ENCODE measurements at places on chromosomes 4 and X.
A peak's percentile ranks its signal among the peaks of the same experiment; 100 is the strongest.

DNA sequence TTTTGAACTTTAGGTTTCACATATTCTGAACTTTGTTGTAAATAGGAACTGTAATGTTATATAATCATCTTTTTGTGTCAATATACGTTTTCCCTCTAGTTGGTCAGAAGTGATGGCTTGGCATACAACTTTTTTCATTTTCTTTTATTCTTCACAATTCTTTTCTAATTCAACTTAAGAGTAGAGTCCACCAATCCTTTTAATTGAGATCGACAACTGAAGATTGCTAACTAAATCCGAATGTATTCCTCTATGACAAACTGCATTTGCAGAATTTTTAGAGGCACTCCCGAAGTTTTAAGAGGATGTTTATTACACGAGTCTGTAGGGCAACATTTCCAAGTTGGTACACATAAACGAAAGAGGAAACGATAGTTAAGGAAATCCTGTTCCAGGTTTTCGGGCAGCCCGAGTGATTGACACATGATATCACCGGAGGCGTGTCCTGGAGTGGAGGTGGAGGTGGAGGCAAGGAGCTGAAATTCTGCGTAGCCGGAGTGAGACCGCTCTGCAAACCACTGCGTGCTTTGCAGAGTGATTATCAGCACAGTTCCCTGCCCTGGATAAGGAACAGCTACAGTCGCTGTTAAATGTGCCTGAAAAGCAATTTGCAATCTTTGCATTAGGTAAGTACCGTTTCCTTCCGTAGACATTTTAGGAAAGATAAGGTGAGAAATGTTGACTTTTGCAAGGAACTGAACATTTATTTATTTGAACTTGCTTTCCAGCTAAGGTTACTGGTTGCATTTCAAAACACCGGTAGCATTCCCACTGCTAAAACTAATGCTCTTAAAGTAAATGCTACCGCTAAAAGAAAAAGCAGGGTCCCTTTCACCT is at the start of gene SPRY1:
TSS of gene SPRY1 (plus strand) at position 489 of the 837 bp plus-strand sequence. CDS start 4,797 bp downstream, outside the sequence.
- peak; percentile 78 for DNase-seq

DNA sequence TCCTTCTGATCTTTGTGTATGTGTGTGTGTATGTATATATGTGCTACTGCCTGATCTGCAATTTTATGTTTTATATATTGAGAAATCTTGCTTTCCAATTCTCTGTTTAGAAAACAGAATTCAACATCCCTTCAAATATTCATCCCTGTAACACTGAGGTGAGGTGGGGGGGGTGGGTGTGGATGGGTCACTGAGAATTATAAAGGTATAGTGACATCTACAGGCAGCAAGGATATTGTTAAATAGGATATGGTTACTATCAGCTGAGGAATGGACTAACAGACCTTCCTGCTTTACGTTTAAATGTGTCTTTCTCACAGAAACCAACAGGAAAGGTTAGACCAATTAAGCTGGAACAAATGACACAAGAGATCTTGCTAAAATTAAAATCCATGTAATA is 19.0 kb upstream of the MAGEB2 start:
- DNase-seq = no peak

GRCh38 chr4:3491681-3492405 is 28.7 kb downstream of the DOK7 start:
- no peak for DNase-seq

DNA sequence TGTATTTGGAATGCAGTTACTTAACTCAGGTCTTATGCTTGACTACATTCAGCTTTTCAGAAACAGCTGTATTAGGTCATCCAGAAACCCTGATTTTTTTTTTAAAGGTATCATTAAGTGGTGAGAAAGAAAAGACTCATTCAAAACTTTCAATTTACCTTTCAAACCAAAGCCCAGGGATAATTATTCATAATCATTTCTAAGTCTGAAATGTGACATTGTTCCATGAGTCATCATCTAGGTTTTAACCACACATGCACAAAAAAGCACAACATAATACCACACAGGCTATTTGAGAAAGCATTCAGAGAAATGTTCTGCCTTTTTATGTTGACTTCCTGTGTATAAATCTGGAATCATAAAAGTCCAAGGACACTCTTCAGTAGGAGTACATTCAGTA is 288.2 kb downstream of the IL1RAPL2 start:
- no peak for DNase-seq

DNA sequence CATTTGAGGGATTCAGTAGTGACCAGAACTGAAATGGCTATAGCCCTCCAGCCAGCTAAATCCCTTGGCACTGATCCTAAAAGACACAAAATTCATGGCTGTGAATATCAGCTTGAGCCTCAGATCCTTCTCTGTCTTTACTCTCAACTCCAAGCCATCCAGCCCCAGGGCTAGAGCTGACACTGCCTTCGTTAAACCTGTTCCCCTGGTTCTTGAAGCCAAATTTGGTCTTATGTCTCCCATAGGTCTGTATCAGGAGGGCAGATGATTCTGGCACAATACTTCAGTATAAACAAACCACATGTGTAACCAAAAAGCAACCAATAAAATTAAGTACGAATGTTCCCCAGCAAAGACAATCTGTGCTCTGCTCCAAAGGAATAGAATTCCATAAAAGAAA is 78.0 kb downstream of the ANOS1 start:
- no peak for DNase-seq

DNA sequence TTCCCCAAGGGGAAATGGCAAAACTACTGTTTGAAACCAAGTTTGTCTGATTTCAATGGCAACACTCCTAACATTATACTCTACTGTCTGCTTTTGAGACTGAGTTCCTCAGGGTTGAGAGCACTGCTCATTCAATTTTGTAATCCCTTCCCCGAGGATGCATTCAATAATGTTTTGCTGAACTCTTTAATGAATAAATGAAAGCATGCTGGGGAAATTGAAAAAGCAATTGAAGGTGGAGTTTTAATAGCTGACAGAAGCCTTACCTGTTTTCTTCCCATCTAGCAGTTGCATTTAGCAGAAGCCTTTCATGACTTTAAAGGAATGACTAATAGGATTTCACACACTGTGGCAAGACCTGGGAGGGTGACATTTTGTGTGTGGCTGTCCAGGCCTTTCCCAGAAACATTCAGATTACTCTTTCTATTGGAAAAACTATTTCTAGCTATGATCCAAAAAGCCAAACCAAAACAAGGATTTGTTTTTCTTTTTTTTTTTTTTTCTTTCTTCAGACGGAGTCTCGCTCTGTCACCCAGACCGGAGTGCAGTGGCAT is 45.1 kb downstream of the DTHD1 start:
- DNase-seq = no peak

GRCh38 chrX:4268676-4269075 is 555.2 kb upstream of the PRKX start:
- DNase-seq = no peak

DNA sequence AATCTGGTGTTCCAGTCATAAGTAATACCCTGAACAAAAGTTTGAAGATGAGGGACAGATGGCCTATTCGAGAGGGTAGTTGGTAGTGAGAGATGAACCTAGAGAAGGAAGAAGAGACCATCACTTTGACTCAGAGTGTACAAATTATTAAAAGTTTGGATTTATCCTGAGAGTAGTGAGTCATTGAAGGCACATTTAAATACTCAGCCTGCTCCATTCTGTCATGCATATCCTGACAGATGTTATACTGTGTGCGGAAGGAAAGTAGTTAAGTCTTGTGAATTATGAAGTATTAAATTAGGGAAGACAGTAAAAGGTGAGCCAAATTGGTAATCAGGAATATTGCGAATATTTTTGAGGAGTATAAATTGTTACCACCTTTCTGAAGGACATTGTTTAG is 93.1 kb downstream of the KLHL34 start:
- DNase-seq = no peak

DNA sequence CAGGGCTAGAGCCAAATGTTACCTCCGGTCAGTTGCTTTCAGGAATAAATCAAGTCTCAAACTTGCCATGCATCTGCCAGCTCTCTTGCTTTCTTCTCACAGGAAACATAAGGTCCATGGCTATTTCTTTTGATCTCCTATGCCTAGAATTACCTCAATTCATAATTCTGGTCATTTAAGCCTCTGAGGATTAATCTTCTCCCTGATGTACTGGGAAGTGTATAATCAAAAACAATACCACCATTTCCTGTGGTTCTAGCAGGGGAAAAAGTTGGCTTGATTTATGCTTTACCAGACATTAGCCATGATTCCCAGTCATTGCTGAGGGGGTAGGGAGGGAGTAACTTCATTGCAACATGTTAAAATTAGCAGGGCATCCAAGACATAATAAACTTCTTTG is 268.7 kb upstream of the EMCN start:
- DNase-seq = no peak

GRCh38 chr4:26788341-26788733 is 72.3 kb upstream of the STIM2 start:
- no peak for DNase-seq

GRCh38 chr4:2792711-2793585 is at the start of gene SH3BP2:
TSS of gene SH3BP2 (plus strand) at chr4:2793085. CDS start at chr4:2820618, 27,533 bp downstream.
- peak; percentile 69 for DNase-seq

DNA sequence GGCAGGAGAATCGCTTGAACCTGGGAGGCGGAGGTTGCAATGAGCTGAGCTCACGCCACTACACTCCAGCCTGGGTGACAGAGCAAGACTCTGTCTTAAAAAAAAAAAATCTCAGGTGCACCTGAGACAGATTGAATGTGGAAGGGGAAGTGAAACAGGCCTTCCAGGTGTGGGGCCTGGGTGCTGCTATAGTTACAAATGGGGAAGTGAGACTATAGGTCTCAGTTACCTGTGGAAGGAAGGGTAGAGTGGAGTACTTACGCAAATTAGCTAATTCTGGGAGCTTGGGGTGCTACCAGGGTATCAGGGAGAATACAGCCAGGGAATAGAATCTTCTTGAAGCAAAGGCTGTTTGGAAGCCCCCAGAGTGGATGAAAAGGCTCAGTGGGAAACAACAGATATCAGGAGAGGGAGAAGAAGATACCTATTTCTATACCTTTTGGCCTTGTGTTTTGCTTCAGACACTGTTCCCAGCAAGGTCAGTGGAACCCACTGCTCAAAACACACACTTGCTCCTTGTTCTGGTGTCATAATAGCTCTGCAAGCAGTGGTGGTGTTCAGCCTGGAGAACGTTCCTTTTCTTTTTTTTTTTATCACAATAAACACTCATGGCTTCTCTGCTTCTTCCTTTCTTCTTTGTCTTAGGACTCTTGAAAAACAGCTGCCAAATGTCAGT is 7.0 kb downstream of the CD38 start:
- DNase-seq = no peak

DNA sequence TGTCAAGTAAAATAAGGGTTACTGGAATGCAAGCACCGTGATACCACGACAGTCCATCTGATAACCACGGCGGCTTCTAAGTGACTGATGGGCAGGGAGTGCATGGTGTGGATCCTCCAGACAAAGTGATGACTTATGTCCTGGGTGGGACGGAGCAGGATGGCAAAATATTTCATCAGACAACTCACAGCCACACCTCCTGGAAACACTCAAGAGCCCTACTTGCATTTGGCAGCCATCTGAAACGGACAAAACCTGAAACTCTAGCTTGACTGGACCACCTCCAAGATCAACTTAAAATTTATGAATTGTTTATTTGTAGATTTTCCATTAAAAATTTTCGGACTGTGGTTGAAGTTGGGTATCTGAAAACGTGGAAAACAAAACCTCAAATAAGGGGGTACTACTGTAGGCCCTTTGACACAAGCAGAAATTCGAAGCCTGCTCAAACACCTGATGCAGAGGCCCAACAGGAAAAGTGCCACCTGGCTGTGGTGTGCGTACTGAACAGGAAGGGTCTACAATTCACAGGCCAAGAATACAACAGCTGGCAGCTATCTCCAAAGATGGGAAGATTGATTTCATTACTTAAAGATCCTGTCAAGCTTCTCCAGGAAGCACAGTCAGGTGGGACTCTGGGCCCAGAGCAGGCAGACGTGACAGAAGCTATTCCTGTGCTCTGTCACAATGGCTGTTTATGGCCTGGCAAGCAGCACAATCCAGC is 26.0 kb downstream of the LRIT3 start:
- no peak for DNase-seq

- DNase-seq = no peak
Measured at GRCh38 chrX:13899607-13900006, 82.7 kb upstream of the GPM6B start.

DNA sequence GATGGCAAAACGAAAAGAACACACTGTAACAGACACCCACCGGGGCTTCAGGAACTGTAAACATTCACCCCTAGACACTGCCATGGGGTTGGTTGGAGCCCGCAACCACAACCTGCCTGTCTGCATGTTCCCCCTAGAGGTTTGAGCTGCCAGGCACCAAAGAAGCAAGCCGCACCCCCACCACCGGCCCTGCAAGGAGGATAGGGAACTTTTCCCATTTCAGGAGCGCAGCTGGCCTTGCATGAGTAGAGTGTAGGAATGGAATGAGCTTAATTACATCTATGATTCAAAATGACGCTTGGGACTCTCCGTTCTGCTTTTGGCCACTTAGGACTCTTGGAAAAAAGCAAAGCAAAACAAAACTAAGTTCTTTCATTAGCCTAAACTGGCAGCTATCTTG is 243.6 kb upstream of the CTSO start:
- DNase-seq = no peak

DNA sequence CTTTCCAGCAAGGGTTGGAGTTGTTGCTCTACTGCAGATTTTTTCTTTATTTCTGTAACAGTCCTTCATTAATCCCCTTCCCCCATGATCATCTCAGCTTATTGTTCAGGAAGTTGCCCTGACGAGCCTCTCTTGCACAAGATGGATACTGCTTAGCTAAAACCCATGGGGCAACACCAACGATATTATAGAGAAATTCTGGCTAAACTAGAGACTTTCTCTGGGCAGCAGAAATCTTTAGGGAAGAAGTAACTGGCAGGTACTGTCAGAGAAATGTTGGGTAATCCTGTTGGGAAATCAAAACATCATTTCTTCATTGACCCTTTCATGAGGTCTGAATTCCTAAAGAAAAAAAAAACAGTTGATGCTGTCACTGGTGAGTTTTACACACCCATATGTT is 921.3 kb downstream of the NLGN4X start:
- no peak for DNase-seq

All from mesothelial cell of epicardium (in vitro differentiated cells).